ENCODE measurements at places on chromosomes 1 and 21.

DNA sequence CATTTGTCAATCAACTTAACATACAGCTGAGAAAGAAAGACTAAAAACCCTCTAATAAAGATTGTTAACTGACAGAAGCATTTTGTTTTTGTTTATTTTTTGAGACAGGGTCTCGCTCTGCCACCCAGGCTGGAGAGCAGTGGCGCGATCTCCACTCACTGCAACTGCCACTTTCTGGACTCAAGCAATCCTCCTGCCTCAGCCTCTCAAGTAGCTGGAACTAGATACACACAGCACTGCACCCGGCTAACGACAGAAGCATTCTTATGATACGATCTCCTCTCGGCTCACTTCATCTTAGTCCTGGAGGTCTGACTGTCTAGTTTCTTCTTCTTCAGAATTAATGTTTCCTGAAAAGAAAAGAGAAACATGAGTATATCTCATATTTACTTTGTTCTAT lies 23.5 kb downstream of the RSPH1 start:
- DNase-seq, result no peak

DNA sequence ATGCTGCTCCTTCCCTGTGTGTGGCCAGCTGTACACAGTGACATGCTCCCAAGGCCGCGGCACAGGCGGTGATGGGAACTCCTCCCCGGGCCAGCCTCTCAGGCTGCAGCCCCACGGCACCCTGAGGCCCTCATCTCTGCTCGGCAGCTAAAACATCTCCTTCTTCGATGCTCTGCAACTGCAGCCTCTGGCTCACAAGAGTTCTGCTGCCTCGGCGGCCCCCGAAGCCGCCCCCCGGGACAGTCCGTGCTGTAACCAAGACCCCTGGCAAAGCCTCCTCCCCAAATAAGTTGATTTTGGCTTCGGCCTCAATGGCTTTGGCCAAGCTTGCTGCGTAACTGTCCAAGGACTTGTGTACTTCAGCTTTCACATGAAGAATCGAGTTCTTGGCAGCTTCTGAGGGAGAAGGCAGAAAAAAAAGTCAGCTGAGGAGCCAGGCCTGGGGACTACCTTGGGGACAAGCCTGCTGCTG lies 51.3 kb downstream of the GPR161 start:
- DNase-seq, result no peak

- DNase-seq, result no peak
Measured at GRCh38 chr1:44685881-44686280, 11.4 kb downstream of the ARMH1 start.

DNA sequence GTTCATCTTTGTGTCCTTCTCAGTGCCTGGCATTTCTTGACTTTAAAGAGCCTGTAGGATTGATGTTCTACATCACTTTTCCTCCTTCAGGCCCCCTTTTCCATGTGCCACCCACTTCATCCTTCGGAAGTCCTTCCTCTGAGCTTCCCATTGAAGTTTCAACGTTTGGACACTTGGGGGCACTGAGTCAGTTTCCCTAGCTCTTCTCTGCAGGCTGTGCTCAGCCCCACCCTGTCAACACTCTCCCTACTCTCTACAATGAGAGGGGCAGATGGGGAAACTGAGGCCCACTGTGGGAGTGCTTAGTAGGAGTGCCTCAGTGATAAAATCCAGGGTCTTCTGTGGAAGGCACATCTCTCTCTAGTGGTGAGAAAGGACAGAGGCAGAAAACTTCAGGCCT lies 11.9 kb downstream of the KCNJ10 start:
- no peak for DNase-seq

DNA sequence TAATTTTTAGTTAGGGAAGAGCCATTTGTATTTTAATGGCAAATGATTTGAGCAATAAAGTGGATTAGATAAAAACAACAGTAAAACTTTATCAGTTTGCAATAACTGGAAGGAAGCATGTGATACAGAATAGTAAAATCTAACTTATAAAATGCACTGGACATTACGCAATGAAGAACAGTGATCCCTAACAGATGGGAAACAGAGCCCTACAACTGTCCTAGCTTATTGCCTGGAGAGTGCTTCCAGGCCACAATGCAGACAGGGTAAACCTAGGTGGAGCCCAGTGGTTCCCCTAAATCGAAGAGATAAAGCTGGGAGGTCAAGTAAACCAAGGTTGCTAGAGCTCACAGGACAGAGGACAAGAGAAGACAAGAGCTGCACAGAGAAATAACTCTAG lies 7.0 kb downstream of the OMA1 start:
- DNase-seq, result no peak

GRCh38 chr1:223102797-223103533 lies 40.1 kb downstream of the TLR5 start:
- DNase-seq, result no peak

DNA sequence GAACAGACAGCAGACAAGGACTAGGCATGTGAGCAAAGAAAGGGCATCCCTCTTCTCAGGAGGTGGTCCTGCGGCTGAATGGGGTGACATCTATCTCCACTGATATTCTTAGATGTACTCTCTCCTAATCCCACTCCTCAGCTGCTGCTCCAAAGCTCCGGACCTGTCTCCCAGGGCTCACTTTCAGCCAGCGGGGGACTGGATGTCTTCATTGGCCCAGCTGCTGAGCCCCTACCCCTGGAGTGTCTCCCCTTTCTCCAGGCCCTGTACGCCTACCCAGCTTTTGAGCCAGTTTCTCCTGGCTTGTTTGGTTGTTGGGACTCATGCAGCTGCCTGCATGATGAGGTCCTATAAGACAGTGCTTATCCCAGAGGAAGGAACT lies 28.8 kb upstream of the CSF1 start:
- DNase-seq, result no peak

GRCh38 chr1:89850844-89851415 lies 30.1 kb downstream of the LRRC8D start:
- no peak for DNase-seq

GRCh38 chr1:213649373-213649772 lies 338.4 kb upstream of the PROX1 start:
- no peak for DNase-seq

- DNase-seq, result no peak
Measured at GRCh38 chr21:15722591-15723324, 7.0 kb upstream of the USP25 start.

DNA sequence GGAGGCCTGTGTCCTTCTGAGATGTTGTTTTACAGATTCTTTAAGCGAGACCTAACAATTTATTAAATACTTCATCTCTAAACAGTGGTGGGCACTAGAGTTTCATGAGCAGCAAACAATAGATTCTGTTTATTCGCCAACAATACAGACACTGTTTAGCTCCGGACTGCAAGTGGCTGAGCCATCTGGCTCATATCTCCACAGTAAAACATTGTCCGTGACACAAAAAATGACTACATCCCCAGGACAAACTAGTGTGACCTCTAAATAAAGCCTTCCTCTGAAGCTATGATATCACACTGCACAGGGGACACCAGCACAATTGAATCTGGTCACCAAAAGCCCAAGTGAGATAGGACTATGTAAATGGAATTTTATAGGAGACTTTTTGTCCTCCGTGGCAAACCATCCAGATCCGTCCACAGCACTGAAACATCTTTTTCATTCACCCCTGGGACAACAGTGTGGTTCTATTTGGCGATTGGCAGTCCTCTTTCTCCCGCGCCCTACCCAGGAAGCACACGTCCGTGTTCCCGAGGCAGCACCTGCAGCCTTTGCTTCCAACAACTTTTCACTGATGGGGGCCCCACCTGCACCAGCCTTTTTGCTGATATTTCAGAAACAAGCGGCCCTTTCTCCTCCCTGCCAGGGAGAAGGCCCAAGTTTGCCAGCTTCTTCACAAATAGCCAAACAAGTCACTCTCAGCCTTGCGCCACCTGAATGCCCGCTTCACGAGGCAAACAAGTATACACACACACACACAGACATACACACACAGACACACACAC lies 47.4 kb downstream of the OLIG1 start:
- DNase-seq, result no peak

DNA sequence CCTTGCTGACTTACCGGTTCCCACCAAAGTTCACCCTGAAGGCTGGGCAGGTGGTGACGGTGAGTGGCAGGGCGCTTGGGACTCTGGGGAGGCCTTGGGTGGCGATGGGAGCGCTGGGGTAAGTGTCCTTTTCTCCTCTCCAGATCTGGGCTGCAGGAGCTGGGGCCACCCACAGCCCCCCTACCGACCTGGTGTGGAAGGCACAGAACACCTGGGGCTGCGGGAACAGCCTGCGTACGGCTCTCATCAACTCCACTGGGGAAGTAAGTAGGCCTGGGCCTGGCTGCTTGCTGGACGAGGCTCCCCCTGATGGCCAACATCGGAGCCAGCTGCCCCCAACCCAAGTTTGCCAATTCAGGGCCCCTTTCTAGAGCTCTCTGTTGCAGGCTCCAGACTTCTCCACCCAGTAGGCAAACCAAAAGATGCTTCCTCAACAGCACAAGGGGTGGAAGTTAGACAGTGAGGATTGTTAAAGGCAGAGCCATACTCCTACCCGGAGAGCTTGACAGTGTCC lies 16.4 kb upstream of the SEMA4A start:
- DNase-seq, result no peak

- DNase-seq, result no peak
Measured at GRCh38 chr1:36306210-36306901, at the start of gene SH3D21. Gene SH3D21 (plus strand): TSS chr1:36306368. CDS start chr1:36306421, 53 bp downstream.

Measured in esophagus squamous epithelium (tissue), 5 donors.